ENCODE measurements at places on chromosomes 7 and 10. TPM values are rescaled to one million over a fixed set of nuclear protein-coding genes. Genes with fewer than 3 reads are reported as not detected.

GRCh38 chr10:115335366-115335765, 242.2 kb downstream of the ATRNL1 start:
- no peaks in the 10 kb centered on the region for H3K27me3 ChIP-seq
- no peak overlapping the region for H3K4me3 ChIP-seq
- DNase-seq, result no peak
- no peaks in the 10 kb centered on the region for H3K4me1 ChIP-seq
- H3K36me3 ChIP-seq, result no peaks in the 10 kb centered on the region
- no peak overlapping the region for H3K27ac ChIP-seq

COL28A1 gene
- 0.19 TPM for total RNA-seq

DNA sequence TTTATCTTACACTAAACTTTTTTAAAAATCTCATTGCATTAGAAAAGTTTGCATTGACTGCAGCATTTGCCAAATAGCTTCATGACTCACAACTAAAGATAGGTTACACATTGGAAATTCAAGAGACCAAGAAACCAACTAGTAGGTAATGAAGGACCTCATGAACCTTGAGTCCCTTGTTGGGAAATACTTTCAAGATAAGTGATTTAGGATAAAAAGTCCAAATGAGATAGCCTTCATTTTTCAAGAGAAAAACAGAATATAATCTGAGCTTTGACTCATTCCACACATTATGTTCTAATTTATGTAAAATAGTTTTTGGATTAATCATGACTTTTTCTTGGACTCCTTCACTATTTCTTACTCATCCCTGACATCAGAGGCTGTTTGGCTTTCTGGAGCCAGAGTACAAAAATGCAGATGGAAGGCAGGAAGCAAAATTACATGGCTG, 13.1 kb upstream of the LIPF start:
- H3K27ac ChIP-seq, result no peak overlapping the region
- no peak overlapping the region for H3K4me3 ChIP-seq
- peaks cover 7% of the 10 kb centered on the region for H3K27me3 ChIP-seq
- DNase-seq, result no peak

- peaks cover 56% of the 10 kb centered on the region for H3K4me1 ChIP-seq
- peaks cover 10% of the 10 kb centered on the region for H3K36me3 ChIP-seq
- no peak overlapping the region for H3K4me3 ChIP-seq
- H3K27me3 ChIP-seq, result no peaks in the 10 kb centered on the region
Measured at GRCh38 chr10:102312683-102313082, 67.4 kb downstream of the GBF1 start.

DNA sequence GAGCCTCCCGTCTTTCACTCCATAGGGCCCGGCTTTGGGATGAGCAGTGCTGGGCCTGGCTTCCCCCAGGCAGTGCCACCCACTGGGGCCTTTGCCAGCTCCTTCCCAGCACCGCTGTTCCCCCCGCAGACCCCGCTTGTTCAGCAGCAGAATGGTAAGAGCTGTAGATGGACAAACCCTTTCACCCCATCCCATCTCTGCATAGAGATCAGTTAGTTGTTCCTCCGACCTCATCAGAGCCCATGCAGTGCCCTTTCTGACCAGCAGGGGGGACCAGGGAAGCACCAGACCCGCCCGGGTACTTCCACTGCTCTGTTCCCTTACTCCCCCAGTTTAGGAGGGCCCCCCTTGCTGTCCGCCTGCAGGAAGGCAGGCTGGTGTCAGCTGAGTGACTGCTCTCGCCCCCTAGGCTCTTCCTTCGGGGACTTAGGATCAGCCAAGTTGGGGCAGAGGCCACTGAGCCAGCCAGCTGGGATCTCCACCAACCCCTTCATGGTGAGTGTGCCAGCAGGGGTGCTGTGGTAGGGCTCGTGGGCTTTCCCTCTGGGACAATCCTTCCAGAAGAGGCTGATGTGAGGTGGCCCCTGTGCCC, 9.8 kb downstream of the SAP25 start:
- peaks cover 24% of the 10 kb centered on the region for H3K36me3 ChIP-seq
- no peaks in the 10 kb centered on the region for H3K27me3 ChIP-seq
- peaks cover 18% of the 10 kb centered on the region for H3K4me1 ChIP-seq
- peak; percentile 86 for DNase-seq

GRCh38 chr10:131804551-131805295, 96.1 kb upstream of the PPP2R2D start:
- no peak overlapping the region for H3K27ac ChIP-seq
- no peaks in the 10 kb centered on the region for H3K4me1 ChIP-seq
- DNase-seq, result no peak
- peaks cover 3% of the 10 kb centered on the region for H3K27me3 ChIP-seq

COL26A1 gene
- total RNA-seq, result not detected

DNA sequence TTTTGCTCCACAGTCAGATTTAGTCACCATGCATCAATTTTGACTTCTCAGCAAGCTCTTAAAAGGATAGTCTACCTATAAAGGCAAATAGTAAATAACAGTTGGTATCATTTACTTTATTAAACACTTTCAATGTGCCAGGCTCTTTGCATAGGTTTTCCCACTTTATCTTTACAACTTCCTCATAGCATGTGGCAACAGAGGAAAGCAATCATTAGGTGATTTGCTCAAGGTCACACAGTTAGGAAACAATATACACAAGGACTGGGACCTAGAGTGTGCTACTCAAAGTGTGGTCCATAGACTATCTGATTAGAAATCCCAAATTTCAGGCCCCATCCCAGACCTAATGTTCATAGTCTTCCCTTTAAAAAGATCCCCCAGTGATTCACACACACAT, 212.3 kb downstream of the MTERF1 start:
- no peaks in the 10 kb centered on the region for H3K4me1 ChIP-seq
- H3K27ac ChIP-seq, result no peak overlapping the region
- H3K36me3 ChIP-seq, result no peaks in the 10 kb centered on the region
- no peak for DNase-seq

GRCh38 chr7:151008143-151008510, 16.2 kb downstream of the ATG9B start:
- peak overlapping the region; percentile 82 for H3K27ac ChIP-seq
- H3K4me3 ChIP-seq, result peak overlapping the region; percentile 71
- no peaks in the 10 kb centered on the region for H3K36me3 ChIP-seq

GRCh38 chr10:69955897-69956740, 96.5 kb upstream of the MACROH2A2 start:
- peaks cover 9% of the 10 kb centered on the region for H3K27me3 ChIP-seq
- H3K27ac ChIP-seq, result no peak overlapping the region
- no peak overlapping the region for H3K4me3 ChIP-seq
- no peaks in the 10 kb centered on the region for H3K36me3 ChIP-seq
- H3K4me1 ChIP-seq, result no peaks in the 10 kb centered on the region

DNA sequence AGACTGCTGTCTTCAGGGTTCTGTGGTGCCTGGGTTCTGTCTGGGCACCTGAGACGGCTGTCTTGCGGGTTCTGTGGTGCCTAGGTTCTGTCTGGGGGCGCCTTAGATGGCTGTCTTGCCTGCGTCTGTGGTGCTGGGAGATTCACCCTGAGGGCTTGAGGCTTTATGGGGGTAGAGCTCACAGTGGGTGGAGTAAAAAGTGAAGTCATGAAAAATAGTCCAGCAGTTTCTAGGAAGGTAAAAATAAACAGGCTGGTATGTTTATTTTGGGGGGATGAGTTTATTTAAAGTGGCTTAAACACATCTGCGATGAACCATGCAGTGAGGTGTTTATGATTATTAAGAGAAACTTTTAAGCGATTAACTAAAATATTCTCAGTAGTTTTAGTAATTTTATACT, 64.2 kb downstream of the NKX6-2 start:
- H3K36me3 ChIP-seq, result no peaks in the 10 kb centered on the region
- no peak for DNase-seq
- no peak overlapping the region for H3K4me3 ChIP-seq
- H3K27me3 ChIP-seq, result no peaks in the 10 kb centered on the region
- H3K4me1 ChIP-seq, result no peaks in the 10 kb centered on the region

DNA sequence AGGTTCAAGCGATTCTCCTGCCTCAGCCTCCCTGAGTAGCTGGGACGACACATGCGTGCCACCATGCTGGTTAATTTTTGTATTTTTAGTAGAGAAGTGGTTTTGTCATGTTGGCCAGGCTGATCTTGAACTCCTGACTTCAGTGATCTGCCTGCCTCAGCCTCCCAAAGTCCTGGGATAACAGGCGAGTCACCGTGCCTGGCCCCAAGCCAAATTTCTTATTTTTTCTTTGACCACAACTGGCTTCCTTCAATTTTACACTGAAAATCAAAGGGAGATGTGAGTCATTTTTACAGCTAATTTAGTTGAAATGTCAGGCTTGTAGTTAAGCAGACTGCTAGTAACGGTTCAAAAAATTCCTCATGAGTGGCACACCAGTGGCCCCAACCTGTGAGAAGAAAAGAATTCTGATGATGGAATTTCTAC, 7.8 kb downstream of the RNF216 start:
- H3K4me3 ChIP-seq, result no peak overlapping the region
- H3K4me1 ChIP-seq, result peaks cover 60% of the 10 kb centered on the region
- H3K36me3 ChIP-seq, result peaks cover 9% of the 10 kb centered on the region
- H3K27ac ChIP-seq, result peak overlapping the region; percentile 69
- DNase-seq, result peak; percentile 76
- H3K27me3 ChIP-seq, result no peaks in the 10 kb centered on the region

GRCh38 chr10:14491811-14492210, 161.1 kb upstream of the FRMD4A start:
- H3K27ac ChIP-seq, result no peak overlapping the region
- DNase-seq, result no peak
- H3K36me3 ChIP-seq, result no peaks in the 10 kb centered on the region
- no peak overlapping the region for H3K4me3 ChIP-seq

DNA sequence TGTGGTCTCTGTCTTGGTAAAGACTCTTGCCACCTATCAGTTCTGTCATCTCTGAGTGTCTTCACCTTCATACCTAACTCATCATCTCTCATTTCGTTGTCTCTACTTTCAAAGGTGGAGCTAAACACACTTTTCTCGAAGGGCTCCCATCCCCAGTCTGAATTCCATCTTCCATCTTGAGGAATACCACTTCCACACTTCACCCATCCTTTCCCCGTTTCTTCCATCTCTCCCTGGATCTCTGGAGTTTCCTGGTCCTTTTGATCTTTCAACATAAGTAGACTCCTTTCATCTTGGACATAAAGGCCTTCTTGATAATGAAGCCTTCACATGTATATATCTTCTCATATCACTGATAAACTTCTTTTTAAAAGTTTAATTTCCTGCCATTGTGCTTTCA, 120.8 kb upstream of the NOBOX start:
- H3K27me3 ChIP-seq, result no peaks in the 10 kb centered on the region
- no peak for DNase-seq
- H3K27ac ChIP-seq, result no peak overlapping the region
- H3K36me3 ChIP-seq, result no peaks in the 10 kb centered on the region

CASTOR2 gene
- 3.9 TPM for total RNA-seq

- DNase-seq, result no peak
- H3K4me1 ChIP-seq, result peaks cover 75% of the 10 kb centered on the region
- H3K27ac ChIP-seq, result peak overlapping the region; percentile 53
- no peaks in the 10 kb centered on the region for H3K27me3 ChIP-seq
- H3K4me3 ChIP-seq, result no peak overlapping the region
Measured at GRCh38 chr7:129906700-129907099, 46.1 kb downstream of the UBE2H start.

SFTPA1 gene
- not detected for total RNA-seq

SLC18A2 gene
- total RNA-seq, result not detected

DNA sequence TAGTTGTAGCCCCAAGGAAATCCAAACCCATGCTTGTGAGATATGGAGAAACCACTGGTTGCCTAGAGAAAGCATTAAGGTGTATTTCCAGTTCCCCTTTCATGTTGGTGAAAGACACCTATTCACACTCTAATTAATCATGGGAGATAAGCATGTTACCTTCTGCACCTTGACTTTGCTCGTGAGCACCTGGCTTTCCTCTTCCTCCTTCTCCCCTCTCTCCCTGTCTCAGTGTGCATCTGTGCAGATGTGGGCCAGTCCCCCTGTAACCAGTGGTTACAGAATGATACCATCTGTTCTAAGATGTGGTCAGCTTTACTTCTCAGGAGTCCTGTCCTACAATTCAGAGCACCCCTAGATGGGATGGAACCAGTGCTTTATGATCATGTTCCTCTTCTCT, 160.6 kb downstream of the LCOR start:
- H3K27me3 ChIP-seq, result no peaks in the 10 kb centered on the region
- H3K4me3 ChIP-seq, result no peak overlapping the region
- no peak overlapping the region for H3K27ac ChIP-seq

DNA sequence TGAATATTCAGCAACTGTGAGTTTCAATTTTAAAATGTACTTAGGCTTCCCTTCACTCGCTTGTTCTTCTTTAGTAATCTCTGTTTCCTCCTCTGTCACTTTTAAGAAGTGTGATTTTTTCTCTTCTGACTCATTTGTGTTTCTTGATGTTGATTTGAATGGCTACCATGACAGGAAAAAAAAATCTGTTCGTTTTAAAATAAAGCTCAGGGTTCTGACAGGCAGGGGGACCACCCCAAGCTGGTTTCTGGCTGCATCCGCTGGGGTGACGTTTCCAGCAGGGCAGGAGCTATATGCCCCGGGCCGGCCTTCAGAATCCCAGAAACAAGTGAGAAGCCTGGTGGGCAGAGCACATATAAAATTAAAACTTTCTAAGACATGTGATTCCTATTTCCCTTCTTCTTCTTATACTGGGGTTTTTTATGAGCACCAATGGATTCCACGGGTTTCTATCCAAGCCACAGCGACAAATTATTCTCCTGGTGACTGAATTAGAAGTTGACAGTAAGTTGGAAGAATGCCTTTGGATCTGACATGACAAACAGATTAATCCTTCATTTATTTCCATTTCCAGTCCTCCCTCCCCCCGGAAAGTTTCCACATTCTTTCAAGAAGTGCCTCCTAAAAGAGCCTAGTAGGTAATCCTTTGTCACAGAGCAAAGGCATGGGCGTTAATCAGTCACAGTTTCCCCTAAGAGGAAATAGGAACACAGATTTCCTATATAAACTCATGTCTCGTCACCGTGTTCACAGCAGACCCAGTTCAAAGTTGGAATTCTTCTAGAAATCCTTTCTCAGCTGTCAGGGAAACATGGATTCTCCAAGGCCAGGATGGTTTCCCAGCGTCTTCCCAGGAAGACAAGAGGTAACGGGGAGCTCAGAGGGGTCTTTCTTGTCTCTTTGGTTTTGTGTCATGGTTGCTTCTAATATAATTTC, 79.9 kb downstream of the PTPRE start:
- no peak overlapping the region for H3K4me3 ChIP-seq
- H3K4me1 ChIP-seq, result peaks cover 47% of the 10 kb centered on the region
- no peak for DNase-seq

CTAGE15 gene
- total RNA-seq, result not detected

- DNase-seq, result peak; percentile 71
- no peaks in the 10 kb centered on the region for H3K27me3 ChIP-seq
- peaks cover 71% of the 10 kb centered on the region for H3K4me1 ChIP-seq
- peak overlapping the region; percentile 10 for H3K4me3 ChIP-seq
- peak overlapping the region; percentile 96 for H3K27ac ChIP-seq
- peaks cover 38% of the 10 kb centered on the region for H3K36me3 ChIP-seq
Measured at GRCh38 chr7:92731335-92732063, 104.9 kb downstream of the CDK6 start.

DNA sequence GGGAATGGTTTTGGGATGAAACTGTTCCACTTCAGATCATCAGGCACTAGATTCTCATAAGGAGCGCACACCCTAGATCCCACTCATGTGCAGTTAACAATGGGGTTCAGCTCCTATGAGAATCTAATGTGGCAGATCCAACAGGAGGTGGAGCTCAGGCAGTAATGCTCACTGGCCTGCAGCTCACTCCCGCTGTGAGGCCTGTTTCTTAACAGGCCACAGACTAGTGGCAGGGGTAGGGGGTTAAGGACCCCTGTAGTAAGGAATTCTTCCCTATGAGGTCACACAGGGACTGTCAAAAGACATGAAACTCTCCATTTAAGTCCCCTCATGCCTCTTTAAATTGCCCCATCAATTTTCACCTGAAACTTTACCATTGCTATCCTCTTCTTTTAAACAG, 8.0 kb downstream of the HGF start:
- no peak overlapping the region for H3K27ac ChIP-seq
- H3K27me3 ChIP-seq, result no peaks in the 10 kb centered on the region
- no peak for DNase-seq
- no peaks in the 10 kb centered on the region for H3K36me3 ChIP-seq
- H3K4me1 ChIP-seq, result no peaks in the 10 kb centered on the region
- H3K4me3 ChIP-seq, result no peak overlapping the region

SLC25A28 gene
- total RNA-seq, result 70.9 TPM
